GM12865 (cell line): ENCODE measurements at places on chromosomes 5 and 9.

GRCh38 chr5:17223367-17224185, 6.1 kb downstream of the BASP1 start:
- peak; percentile 67 for DNase-seq

GRCh38 chr9:118529210-118529609, 825.0 kb downstream of the TLR4 start:
- DNase-seq: peak; percentile 3

GRCh38 chr9:3525096-3525835, 535 bp downstream of the RFX3 start:
- no peak for DNase-seq

DNA sequence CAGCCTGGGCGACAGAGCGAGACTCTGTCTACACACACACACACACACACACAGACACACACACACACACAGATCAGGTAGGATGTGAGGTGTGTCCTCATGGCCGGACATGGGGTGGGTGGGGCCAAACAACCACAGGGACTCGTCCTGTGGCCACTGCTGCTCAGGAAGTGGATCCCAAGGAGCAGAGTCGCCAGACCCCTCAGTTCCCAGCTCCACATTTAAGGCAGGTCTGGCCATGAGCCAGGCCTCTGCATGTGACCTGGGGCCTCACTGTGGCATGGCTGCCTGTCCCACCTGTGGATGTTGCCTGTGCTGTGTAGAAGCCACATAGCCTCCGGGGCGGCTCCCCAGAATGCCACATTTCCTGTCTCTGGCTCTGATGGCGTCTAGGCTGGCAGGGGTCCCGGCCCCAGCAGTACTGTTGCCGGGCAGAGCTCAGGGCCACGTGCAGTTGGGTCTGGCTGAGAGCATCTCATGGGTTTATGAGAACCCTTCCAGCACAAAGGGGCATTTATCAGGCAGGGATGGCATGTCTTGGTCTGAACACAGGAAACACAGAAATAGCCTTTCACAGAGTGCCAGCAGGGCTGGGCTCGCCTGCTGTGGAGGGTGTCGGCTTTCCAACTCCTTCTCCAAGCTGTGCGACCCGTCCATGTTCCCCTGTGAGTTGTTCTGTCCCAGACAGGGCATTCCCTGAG, 9.9 kb upstream of the NINJ1 start:
- peak; percentile 41 for DNase-seq

- no peak for DNase-seq
These were observed 944 bp downstream of the IFNA21 start for GRCh38 chr9:21165516-21165915.

DNA sequence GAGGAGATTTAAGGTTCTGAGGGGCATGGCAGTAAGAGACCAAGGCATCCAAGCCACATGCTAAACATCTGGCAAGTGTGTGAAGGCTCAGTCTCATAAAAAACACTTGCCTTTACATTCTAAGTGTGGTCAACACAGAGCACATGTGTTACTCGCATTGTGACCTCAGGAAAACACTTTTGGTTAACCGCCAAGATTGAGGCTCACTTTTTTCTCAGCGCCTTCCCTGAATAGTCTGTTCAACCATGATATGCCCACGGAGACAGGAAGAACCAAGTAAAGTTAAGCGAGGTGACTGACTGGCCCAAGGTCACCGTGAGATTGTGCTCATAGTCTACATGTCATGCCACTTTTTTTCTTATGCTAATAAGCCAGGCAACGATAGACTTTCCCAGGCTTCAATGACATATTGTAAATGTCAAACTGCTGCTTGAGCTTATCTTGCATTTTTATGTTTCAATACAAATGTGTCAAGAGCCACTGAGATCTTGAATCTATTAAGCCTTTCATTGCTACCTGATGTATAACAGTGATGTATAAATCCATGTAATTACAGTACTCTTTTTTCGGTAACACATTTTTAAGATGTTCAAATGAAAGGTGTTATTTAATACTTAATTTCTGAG, 21.1 kb upstream of the IL9 start:
- DNase-seq: no peak

GRCh38 chr5:1564182-1564748, 40.5 kb upstream of the LPCAT1 start:
- DNase-seq: no peak

DNA sequence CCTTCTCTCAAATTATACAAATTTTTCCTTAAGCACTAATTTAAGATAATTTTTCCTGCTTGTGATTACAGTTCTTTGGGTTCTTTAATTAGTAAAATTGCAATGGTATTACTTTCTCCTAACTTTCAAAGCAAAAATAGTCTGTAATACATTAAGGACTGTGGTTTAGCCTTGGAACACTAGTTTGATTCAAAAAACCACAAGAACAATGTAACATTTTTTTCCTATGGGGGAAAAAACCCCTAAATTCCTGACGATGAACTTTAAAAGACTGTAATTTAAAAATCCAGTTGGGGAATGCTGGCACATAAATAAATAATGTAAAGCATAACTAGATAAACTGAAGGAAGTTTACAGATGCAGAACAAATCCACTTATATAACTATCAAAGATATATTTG, 65.3 kb downstream of the CDC14B start:
- no peak for DNase-seq

- DNase-seq: peak; percentile 44
These were observed 5.4 kb upstream of the LCN15 start for GRCh38 chr9:136769710-136770191.

- peak; percentile 38 for DNase-seq
These were observed 255.3 kb upstream of the KLF4 start for GRCh38 chr9:107744873-107745272.

DNA sequence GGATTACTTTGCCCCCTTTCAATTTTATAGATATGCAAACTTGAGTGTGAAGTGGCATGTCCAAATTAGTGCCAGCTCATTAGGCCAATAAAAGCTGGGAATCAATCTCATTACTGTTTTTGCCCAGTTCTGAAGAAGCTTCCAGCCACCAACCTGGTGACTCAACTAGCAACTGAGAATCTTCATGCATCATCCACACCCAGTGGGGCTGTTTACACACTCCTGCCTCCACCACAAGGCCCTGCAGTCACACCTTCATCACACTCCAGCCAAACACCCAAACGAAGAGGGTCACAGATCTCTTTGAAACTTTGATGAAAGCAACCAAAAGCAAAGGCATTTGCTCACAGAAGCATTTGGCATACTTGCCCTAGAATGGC, 41.3 kb upstream of the S1PR3 start:
- DNase-seq: peak; percentile 17

GRCh38 chr5:139392678-139393496, 2.0 kb downstream of the PROB1 start:
- peak; percentile 95 for DNase-seq

DNA sequence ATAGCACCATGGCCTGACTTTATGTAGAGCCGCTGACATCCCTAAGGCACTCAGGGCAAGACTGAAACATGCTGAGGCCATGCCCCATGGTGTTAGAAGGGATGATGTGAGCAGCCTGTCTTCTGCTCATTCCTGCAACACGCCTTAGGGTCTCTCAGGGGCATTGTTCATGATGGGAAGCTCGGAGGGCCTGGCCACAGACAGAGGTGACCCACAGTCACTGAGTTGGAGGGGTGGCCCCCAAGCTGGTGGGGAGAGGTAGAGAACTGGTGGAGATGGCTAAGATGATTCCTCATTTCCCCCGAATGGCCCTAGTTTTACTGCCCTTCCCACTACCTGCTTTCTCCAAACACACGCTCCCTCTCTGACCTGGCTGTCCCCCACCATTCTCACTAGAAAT, 135.2 kb downstream of the BARX1 start:
- no peak for DNase-seq

DNA sequence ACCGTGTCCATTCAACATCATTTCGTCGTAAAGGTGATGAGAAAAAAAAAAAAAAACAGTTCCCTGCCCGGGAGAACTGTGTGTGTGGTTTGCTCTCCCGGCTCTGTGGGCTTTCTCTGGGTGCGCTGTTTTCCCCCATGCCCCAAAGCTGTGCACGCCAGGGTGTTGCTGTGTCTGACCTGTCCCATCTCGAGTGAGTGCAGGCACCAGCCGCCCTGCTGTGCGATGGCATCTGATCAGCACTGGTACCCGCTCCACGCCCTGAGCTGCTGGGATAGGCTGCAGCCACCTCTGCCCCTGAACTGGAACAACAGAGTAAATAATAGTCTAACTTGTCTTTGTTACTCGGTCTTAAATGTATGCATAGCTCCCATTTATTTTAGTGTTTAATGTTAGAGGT, 33.3 kb downstream of the CEP72 start:
- no peak for DNase-seq

GRCh38 chr5:142571371-142571770, 114.5 kb downstream of the FGF1 start:
- DNase-seq: no peak

GRCh38 chr5:173045474-173045873, 10.7 kb upstream of the CREBRF start:
- no peak for DNase-seq

GRCh38 chr9:99253772-99254431, 31.8 kb downstream of the SEC61B start:
- DNase-seq: peak; percentile 94

- DNase-seq: no peak
These were observed 59.1 kb upstream of the TBC1D2 start for GRCh38 chr9:98314381-98315066.

- no peak for DNase-seq
These were observed 1.3 kb downstream of the SLC1A1 start for GRCh38 chr9:4491626-4491975.

GRCh38 chr5:62680121-62680520, 101.5 kb downstream of the LRRC70 start:
- DNase-seq: no peak
